ENCODE measurements at places on chromosomes 1 and 21.

- DNase-seq: no peak
Observed at GRCh38 chr1:78240755-78241154, 195.0 kb downstream of the GIPC2 start.

- no peak for DNase-seq
Observed at GRCh38 chr1:10706376-10706913, 90.0 kb downstream of the CASZ1 start.

DNA sequence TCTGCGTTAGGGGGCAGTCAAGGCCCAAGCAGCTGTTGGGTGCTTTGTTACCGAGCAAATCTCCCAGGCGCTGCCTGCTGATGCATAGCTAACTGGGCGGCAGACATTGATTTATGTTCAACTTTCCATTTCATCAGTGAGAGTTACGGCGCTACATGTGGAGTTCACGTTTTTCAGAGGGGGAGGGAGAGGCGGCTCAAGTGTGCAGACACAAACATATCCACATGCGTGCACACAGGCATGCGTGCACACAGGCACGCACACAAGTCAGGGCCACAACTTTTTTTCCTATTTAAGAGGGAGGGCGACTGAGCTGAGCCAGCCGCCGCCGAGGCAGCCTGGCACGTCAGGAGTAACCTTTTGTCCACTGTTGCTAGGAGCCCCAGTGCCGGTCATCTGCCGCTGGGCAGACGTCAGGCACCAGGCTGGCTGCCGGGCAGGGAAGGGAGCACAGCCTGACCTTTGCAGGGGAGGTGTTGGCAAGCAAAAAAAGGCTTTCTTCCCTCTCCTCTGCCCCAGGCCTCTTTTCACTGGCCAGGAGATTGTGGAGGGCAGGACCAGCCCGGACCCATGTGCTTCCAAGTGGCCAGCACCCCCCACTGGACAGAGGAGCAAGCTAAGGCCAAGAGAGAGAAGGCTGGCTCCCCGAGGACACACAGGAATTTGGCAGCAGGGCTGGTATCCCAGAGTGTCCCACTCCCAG, 73.3 kb downstream of the MRPL37 start:
- DNase-seq: peak; percentile 73

DNA sequence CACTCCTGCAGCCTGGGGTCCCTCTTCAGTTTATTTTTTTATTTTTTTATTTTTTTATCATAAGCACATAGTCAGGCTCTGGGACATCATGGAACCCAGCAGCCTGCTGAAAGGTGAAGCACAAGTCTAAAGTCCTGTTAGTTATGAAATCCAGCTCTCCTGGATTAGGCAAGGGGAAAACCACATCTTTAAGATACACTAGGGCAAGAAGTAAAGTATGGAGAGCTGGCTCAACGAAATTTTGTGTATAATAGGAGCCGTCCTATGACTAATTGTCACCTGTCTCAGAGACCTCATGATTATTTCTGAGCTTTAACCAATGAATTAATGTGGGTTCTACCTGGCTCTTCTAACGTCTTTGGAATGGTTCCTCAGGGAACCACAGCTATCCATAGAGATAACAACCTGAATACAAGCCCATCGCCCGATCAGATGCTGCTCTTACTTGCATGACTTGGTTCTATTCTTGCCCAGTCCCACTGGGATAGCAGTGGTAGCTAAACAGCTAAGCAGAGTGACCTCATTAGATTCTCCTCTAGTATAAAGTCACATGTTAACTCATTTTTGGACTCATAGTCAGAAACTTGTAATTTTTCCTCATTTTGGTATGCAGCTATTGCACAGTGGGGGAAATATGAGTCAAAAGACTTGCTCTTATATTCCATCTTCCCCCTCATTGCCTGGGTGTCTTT, 122.7 kb downstream of the LMO4 start:
- DNase-seq: no peak

DNA sequence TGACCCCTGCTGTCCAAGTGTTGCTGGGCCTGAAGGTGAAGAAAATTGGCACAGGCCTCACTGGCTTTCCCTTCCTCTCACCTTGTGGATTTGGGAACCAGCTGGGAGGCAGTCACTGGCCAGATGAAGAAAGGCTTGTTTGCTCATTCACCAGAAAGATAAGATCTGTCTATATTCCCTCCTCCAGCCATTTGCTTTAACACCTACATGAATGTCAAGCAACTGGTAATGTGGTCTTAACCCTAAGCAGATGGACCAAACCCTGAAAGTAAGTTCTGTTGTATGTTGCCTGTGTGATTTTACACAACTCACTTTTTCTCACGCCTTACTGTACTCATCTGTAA, 10.3 kb upstream of the SRRM1 start:
- DNase-seq: no peak

DNA sequence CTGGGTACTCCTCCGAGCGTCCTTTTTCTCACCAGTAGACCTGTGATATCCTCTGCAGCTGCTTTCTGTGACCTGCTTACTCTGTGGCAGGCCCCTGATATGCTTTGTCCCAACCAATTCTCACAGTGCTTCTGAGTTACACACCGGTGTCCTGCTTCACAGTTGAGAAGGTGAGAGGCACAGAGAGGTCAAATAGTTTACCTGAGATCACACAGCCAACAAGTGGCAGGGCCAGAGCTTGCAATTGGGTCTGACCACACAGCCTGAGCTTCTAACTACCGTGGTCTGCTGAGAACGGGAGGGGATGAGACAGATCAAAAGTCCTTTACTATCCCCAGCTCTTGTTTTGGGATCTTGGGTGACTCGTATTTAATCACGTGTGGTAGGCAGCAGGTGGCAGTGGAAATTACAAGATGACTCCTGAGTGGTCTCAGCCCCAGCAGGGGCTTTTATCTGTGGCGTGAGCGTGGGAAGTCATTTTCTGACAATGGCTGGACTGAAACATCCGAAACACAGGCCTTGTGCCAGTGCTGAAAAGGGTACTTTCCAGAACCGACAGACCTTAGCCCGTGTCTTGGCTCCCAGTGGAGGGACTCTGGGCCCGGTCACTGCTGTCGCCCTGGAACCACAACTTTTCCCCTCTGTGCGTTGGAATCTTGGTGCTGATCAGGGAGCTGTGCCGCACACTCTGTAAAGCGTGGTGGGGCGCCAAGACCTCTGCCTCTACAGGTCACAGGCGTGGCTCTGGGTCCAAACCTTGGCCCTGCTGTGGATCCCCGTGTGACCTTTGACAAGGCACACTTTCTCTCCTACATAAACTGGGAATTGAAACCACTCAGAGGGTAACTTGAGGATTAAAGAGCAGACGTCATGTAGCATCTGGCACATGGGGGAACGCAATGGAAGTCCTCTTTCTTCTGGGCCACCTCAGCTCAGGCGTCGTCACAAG, 11.9 kb downstream of the THEMIS2 start:
- DNase-seq: no peak

DNA sequence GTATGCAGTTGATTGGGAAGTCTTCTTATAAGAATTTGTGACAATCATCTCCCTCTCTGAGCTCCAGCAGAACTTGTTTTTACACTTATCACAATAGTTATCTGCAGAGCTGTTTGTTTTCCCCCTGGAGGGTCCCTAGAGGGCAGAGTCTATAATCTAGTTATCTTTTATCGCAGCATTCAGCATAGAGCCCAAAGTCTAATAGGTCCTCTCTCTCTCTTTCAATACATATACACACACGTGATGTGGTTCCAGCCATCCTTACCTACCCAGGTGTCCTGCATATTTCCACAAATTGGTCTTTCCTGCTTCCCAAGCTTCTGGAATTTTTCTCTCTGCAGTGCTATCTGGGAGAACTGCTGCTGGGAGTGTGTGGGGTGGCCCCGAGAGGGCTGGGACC, 229.6 kb upstream of the KIAA0040 start:
- no peak for DNase-seq

DNA sequence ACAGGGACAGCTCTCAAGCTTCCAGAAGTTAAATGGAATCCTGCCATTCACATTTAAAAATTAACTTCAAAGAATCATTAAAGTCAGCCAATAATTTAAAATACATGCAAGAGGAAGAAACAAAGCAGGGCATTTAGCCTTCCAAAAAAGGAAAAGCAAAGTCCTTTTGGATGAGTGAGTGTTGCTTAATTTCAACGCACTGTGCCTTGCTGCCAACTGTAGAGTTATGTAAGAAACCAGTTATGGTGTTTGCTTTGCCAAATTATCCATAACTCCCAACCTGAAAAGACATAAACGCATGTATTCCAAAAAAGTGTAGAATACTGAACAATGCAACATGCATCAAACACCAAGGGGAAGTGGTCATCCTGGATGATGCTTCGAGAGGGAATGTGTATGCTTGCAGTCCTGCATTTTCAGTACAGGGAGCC, 16.1 kb upstream of the KCNE1 start:
- no peak for DNase-seq

DNA sequence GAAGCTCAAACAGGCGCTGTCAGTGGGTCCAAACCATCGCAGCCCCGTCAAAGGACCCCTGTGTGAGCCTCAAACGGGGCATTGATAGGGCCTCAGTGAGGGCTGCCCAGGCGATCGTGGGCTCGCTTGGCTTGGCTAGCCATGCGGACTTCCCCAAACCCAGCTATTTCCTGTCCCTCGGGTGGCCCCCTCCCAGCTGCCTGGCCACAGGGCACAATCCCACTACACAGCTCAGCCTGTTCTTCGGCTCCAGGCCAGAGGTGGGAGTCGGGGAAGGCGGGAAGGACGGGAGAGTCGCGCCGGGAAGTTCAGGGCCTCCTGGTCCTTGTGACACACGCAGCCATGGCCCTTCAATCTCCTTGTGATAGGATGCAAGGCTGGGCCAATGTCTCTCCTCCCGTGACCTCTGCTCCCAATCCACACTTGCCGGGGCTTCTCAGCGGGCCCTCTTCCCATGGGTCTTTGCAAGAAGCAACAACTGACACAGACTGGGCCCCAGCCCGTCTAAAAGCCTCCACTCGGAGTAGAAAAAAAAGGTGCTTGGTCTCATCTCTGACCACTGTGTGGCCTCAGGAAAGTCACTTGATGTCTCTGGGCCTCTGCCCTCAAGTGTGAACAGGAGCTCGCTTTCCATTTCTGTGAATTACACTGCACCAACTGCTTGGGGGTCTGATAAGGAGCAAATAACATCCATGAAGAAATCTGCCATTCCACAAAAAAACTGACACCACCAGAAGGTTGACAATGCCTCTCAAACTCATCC, 7.1 kb upstream of the MATN1 start:
- DNase-seq: no peak
